ENCODE measurements at places on chromosomes 6 and 20.

GRCh38 chr6:166223079-166223478, 55.4 kb upstream of the TBXT start:
- DNase-seq, result no peak

- DNase-seq, result no peak
Measured at GRCh38 chr6:99894815-99895214, 99.2 kb downstream of the MCHR2 start.

DNA sequence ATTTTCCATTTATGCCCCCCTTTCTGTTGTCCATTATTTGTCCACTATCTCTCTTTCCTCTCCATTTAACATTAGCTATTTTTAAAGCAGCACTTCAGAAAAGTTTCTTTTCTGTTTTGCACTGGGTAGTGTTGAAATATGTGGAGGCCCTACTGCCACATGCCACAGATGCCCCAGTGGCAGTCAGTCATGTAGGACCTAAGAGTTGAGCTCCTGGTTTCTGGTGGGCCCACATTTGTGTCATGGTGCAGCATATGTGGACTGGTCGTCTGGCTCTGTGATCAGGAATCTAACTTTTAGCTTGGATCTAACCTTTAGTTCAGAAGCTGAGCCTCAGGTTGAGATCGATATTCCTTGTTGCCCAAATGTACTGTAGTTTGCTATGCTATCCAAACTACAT, 54.8 kb downstream of the HFE start:
- DNase-seq, result no peak

DNA sequence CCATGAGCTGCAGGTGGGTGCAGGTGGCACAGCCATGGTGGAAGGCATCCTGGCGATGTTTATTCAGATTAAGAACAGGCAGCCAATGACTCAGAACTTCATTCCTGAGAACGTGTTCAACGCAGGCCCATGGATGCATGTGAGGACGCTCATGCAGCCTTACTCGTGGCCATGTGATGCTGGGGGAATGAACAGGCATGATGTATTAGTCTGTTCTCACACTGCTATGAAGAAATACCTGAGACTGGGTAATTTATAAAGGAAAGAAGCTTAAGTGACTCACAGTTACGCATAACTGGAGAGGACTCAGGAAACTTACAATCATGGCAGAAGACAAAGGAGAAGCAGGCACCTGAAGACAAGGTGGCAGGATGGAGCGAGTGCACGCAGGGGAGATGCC, 146.6 kb downstream of the RNASET2 start:
- no peak for DNase-seq

DNA sequence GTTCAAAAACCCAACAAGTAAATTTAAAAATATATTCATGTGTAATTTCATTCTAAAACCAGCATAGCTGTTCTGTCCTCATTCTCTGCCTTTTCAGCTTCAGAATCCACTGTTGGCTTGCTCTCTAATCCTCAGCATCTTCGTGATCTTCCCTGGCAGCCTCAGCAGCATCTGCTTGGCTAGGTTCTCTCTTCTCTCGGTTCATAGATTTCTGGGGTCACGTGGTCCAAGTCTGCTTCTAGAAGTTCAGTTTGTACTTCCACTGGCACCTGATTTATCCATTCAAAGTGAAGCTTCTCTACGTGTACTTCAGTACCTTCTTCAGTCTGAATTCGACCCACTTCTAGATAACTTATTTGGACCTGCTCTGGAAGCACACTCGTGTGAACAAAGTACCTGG, 245.7 kb downstream of the EPM2A start:
- no peak for DNase-seq

DNA sequence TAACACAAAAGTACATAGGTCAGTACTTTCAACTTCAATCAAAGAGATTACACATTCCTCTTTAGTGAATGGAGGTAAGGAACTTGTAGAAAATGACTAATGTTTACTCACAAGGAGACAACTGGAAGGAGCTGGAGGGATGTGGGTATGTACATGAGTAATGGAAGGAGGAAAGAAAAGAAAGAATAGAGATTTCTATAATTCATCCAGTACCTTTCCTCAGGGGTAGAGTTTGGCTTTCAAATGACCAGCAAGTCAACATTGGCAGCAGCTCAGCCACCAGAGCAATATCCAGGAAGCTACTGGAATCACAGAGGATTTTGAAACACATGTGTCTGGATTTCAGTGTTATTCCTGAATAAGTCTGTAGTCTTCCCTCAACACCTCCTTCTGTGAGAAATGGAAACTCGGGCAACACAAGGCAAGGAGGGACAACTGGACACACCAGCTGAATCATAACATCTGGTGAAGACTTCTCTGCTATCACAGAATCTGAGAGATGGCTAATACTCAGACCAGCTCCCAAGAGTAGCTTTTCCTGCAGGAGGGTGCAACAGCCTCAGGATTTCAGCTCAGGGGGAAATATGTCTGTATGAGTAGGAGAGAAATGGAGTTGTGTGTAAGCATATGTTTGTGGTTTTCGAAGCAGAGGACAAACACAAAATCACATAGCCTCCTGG, 98.8 kb downstream of the HAO1 start:
- DNase-seq, result no peak

- DNase-seq, result no peak
Measured at GRCh38 chr6:137261361-137261760, 42.2 kb upstream of the IFNGR1 start.

DNA sequence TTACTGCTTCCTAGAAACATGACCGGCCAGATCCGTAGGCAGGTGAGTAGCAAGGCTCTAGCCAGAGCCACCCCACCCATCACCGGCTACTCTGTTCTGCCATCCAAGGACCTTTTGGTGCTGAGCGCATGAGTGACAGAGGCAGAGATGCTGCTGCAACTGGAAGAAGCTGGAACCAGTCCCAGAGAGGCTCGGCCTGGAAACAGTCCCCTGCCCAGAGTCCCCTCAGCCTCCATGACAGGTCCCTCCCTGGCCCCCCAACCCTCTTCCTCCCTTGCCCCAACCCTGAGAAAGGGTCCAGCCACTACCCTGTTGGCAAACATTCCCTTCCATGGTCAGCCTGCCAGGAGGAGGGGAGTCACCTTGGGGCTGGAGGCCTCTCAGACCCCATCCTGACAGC, 31.9 kb downstream of the BPIFB4 start:
- DNase-seq, result no peak

All from CD4-positive, alpha-beta T cell (primary cell).